ENCODE measurements at places on chromosomes 2 and 18.

GRCh38 chr2:28450901-28451565 is 44.8 kb upstream of the PLB1 start:
- no peak for DNase-seq

GRCh38 chr2:32363597-32363996 is 6.8 kb downstream of the BIRC6 start:
- no peak for DNase-seq

- DNase-seq: peak; percentile 91
These were observed 64.9 kb downstream of the MCFD2 start for GRCh38 chr2:46850742-46851141.

DNA sequence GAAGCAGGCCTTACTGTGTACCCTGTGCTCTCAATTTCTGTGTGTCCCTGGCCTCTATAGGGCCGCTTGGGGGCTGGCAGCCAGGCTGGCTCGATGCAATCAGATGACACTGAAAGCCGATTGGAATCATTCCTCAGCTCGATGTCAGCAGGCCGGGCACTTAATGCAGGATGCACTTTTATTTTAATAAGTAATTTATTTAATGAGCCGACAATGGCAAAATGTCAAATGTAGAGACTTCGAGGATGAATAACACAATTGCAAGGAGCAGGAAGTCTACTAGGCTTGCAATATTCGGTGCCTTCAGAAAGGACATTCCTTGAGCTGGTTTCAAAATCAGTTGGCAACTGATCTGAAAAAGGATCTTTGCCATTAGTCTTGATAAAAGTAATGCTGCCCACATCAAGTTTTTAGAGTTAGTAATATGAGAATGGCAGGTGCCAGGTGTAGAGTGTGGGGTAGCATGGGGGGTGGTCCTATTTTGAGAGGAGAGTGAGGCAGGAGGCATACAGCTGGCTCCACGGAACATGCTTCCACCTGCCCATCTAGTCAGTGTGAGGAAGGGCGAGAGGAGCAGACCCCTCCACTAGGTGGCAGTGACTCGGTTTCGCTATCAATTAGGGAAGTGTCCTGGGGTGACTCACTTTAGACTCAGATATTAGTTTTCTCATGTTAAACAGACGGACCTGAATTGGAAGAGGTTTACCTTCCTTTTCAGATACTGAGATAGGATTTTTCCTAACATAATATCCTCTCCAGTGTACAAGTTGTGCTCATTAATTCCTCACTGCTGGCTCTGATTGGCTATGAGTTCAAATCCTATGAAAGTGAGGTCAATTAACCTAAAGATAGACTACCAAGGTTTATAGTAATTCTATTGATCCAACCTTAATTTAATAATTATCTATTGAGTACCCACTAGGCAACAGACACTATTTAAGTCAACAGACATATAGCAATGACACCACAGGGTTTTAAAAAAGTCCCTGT is 80.9 kb downstream of the NABP1 start:
- DNase-seq: peak; percentile 41

DNA sequence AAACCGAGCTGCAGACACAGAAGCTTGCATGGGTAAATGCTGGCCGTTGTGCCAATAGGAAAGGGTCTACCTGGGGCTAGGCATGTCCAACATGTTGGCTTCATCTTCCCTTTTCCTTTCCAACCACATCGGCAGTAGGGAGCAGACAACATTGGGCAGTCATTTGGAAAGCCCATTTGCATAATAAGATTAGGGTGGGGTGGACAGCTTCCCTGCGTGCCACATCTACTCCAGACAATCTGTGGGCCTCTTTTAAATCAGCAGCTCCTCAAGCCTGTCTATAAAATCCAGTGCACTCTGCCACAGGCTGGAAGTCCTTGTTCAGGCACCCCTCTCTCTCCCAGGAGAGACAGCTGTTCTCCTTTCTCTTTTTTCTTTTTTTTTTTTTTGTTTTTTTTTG is 203.6 kb upstream of the KYNU start:
- DNase-seq: no peak

- no peak for DNase-seq
These were observed 269.8 kb downstream of the GLI2 start for GRCh38 chr2:121005453-121005852.

GRCh38 chr2:191846515-191847476 is at the start of gene CAVIN2:
TSS of gene CAVIN2 (minus strand) at chr2:191847088. CDS start at chr2:191846925, 163 bp downstream.
- peak; percentile 90 for DNase-seq

GRCh38 chr2:155703917-155704316 is 628.6 kb downstream of the NR4A2 start:
- no peak for DNase-seq

DNA sequence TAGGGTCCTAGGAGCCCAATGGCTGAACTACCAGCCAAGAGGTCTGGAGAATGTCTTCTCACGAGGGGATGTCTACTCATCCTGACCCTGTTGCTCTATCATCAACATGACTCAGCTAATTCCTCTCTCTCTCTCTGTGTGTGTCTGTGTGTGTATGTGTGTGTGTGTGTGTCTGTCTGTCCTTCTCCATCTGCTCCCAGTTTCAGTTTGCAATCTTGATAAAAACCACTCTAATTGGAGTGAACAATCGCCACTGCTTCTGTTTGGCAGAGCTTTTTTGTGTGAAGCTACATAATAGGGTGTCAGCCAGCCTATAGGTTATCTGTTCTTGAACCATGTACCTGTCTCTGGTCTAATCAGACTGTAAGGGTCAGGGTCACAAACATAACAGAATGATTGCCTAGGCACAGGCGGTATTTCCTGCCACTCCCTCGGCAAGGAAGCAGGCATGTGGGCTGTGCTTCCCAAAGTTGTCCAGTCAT is 219.8 kb downstream of the SH3BP4 start:
- peak; percentile 89 for DNase-seq

- DNase-seq: no peak
These were observed 74.5 kb downstream of the MOGAT1 start for GRCh38 chr2:222745836-222746559.

DNA sequence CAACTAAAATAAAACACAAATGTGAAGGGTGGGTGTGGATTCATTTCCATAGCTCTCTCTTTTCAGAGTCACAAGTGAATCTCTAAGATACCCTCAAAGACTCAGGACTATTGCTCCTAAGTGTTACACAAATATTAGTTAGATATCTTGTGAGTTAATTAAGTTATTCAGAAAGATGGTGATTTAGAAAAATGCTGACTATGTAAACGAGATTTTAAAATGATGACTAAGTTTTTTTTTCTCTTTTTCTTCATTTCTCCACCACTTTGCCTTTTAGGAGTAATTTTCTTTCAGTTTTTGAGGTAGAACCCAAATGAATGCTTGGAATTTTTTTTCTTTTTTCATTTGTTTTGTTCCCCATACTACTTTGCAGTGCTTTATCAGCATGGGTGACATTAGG is 479.7 kb downstream of the SPAG16 start:
- no peak for DNase-seq

- no peak for DNase-seq
These were observed 83.6 kb downstream of the RTTN start for GRCh38 chr18:70121842-70122241.

DNA sequence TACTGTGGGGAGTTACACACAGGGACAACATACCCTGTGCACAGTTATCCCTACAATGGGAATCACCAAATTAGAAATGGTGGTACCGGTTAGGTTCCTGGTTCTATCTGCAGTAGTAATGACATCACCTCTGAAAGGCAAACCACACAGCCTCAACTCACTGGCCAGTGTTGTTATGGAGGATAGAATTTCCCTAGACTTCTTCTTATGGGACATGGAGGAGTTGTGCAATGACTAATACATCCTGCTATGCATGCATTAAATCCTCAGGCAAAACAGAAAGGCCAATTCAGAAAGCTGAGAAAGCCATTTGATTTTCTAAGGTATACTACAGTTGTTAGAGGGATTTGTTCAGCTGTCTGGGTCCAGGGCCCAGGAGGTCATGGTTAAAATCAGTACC is 439.3 kb downstream of the TMX3 start:
- DNase-seq: peak; percentile 87

DNA sequence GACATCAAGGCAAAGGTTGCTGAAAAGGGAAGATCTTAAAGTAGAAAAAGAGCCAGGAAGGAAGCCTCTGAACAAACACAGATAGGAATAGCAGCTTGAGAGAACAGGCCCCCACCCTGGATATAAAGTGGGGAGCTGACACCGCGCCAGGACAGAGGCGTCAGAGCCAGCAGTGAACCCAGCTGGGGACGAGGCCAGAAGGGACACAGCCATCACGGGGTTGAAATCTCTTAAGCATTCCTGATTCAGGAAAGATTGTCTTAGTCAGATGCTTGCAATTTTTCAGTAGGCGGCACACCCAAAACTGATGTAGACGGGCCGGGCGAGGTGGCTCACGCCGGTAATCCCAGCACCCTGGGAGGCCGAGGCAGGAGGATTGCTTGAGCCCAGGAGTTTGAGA is 93.8 kb upstream of the PHLPP1 start:
- no peak for DNase-seq

DNA sequence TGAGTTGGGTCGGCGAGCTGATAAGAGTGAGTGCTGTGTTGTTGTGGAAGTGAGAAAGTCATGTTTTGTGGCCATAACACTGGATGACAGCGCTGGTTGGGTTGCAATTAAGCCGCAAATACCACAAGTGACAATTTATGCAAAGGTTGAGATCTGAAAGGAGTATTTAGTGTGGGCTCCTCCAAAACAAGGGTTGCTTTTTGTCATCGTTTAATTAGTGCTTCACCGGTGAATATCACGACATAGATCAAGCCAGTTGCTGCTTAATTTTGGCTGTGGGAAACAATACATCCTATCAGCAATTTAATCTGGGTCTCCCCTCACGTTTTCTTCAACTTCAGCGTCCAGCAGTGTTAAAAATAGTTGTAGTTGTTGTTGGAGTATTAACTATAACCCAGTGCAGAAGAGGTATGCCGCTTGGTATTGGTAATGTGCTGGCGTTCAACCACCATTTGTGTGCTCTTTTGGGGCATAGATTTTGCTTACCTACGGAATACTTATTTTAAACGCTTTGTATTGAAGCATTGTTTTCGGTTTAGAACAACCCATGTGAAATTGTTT is 662 bp downstream of the ACVR2A start:
- peak; percentile 3 for DNase-seq

- DNase-seq: peak; percentile 55
These were observed 2.4 kb downstream of the PELI1 start for GRCh38 chr2:64141674-64142405.

DNA sequence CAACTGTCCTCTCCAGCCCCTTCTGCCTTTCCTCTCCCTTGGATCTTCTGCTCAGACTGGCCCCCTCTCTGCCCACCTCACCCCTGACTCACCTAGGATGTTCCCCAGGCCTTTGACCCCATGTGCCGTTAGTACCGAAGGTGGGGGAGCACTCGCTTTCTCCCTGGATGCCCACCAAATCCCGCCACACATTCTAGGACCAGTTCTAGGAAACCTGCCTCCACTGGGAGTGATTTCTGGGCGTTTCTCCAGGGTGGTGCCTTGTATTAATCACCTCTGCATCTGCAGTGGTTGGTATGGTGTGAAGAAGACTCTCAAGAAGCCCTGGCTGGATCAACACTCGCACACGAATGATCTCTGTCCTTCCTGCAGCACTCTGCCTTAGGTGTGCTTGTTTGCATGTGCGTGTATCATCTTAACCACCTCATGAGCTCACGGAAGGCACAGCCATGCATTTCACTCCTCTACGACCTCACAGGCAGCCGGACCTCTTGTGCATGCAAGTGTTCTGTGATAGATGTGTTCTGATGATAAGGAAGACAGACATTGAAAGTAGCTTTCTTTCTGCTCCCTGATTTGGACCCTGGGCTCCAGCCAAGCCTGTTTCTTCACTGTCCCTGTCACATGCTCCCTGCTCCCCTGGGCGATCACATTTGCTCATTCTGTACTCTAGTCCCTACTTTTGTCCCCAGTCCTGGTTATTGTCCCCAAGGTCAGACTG is 69.4 kb downstream of the LIPG start:
- DNase-seq: no peak

GRCh38 chr2:11166476-11166875 is 11.2 kb downstream of the SLC66A3 start:
- DNase-seq: no peak

GRCh38 chr18:34224423-34225217 is at the start of gene NOL4:
TSS of gene NOL4 (minus strand) at chr18:34224913. CDS start at chr18:34223253, 1,660 bp downstream.
- peak; percentile 3 for DNase-seq

GRCh38 chr2:76268902-76269620 is 558.3 kb upstream of the GCFC2 start:
- DNase-seq: peak; percentile 29

- DNase-seq: peak; percentile 76
These were observed 10.3 kb upstream of the CXXC1 start for GRCh38 chr18:50297621-50298442.

- no peak for DNase-seq
These were observed 72.3 kb downstream of the INHBB start for GRCh38 chr2:120418174-120418787.

GRCh38 chr2:216549926-216550690 is 51.5 kb downstream of the RPL37A start:
- DNase-seq: no peak

DNA sequence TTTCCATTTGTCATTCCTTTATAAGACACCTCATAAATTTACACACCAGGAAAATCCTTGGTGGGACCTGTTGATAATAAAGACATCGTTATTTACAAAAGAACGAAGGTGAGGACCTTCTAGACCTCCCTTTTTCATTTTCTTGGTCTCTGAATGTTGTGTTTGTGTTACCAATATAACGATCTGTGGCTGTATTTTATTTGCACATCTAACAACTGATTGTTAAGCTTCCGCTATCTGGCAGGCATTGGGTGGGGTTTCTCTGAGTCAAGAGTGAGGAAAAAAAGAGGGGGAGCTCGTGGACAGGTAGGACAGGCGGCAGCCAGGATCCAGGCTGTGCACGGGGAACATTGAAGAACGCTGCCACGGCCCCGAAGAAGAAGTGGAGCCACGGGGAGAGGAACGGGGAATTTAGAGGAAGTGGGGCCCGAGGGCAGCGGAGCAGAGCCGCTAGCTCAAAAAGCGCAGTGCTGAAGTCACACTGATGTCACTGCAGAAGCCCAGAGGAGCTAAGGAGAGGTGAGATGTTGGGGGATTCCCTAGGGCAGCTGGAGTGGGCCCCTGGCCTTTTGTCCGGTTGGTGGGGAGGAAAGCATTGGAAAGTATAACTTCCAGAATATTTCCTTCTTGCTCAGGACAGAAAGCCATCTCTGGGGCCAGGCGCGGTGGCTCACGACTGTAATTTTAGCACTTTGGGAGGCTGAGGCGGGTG is 20.9 kb upstream of the DNMT3A start:
- no peak for DNase-seq

GRCh38 chr2:158009399-158009798 is 92.3 kb upstream of the UPP2 start:
- DNase-seq: peak; percentile 77

- no peak for DNase-seq
These were observed 72.9 kb upstream of the RBM44 start for GRCh38 chr2:237725661-237726060.

- no peak for DNase-seq
These were observed 4.3 kb downstream of the GPR35 start for GRCh38 chr2:240629619-240629967.

GRCh38 chr2:159126432-159127022 is 158.1 kb downstream of the TANC1 start:
- DNase-seq: peak; percentile 93

DNA sequence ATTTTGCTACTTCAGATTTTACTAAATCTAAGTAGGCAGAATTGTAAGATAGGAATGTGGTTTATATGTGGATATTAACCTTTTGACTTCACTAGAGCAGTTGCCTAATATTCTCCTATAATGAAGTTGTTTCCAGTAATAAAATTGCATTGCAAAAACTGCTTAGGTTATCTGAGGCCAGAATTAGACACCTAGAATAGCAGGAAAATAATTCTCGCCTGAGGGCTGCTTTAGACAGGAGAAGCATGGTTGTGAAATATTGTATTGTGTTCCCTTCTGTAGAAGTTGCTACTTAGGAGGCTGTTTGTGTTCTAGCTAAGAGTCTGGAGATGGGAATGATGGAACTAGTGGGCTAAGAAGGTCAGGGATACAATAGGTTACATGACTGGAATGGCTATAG is 146.3 kb downstream of the PLCL1 start:
- DNase-seq: no peak

Data from fibroblast of upper back skin (primary cell).